Muscle of back (tissue), 13 donors: ENCODE measurements at places on chromosomes 2 and 18. TPM values are rescaled to one million over a fixed set of nuclear protein-coding genes. Genes with fewer than 3 reads are reported as not detected.

The MYO3B gene
- polyA plus RNA-seq: 0.07 TPM

The SPP2 gene
- not detected for polyA plus RNA-seq

The STARD6 gene
- not detected for polyA plus RNA-seq

The SNED1 gene
- polyA plus RNA-seq: 2.4 TPM

The CENPO gene
- 17.4 TPM for polyA plus RNA-seq
